Tongue (tissue), 3 donors: ENCODE measurements at places on chromosomes 12 and 14. TPM values are rescaled to one million over a fixed set of nuclear protein-coding genes. Genes with fewer than 3 reads are reported as not detected.

- DNase-seq = peak; percentile 37
Observed at GRCh38 chr14:70822530-70823185, 13.3 kb upstream of the MAP3K9 start.

IAPP gene
- not detected for total RNA-seq

- peak; percentile 39 for DNase-seq
Observed at GRCh38 chr14:69042787-69043444, 63.8 kb upstream of the ACTN1 start.

GRCh38 chr12:50188241-50188781 is 21.1 kb upstream of the CERS5 start:
- no peak for DNase-seq

- no peak for DNase-seq
Observed at GRCh38 chr12:127606476-127607015, 660.4 kb upstream of the TMEM132C start.

RPGRIP1 gene
- 0.41 TPM for total RNA-seq

GRCh38 chr12:64587447-64587846 is 22.8 kb upstream of the RASSF3 start:
- DNase-seq = no peak

GARIN6 gene
- not detected for total RNA-seq

- no peak for DNase-seq
Observed at GRCh38 chr12:129459886-129460285, 443.9 kb downstream of the TMEM132D start.

DNA sequence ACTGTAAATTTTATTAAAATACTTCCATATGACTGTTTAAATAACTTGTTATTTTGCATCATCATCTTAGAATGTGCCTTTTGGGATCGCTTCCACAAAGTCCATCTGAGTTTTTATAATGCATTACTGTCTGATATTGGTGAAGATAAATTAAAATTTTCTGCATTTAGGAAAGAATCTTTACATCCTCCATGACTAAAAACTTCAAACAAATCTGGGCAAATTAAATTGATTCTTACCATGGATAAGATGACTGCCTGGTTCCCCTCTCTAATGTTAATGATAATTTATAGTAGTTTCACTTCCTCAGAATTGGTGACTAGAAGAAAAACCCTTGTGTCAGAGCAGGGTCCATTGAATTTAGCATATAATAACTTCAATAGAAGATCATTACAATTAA is 94.7 kb upstream of the SLC38A4 start:
- DNase-seq = no peak

KLHDC2 gene
- total RNA-seq = 94.7 TPM

KCNA5 gene
- 3.7 TPM for total RNA-seq

- peak; percentile 37 for DNase-seq
Observed at GRCh38 chr12:130764475-130765185, 48.5 kb upstream of the RIMBP2 start.

LRRC10 gene
- not detected for total RNA-seq

GRCh38 chr12:101828463-101829196 is 2.1 kb downstream of the GNPTAB start:
- no peak for DNase-seq

SERPINA10 gene
- total RNA-seq = not detected

ASPG gene
- total RNA-seq = 0.82 TPM

ST8SIA1 gene
- 10.2 TPM for total RNA-seq

DNA sequence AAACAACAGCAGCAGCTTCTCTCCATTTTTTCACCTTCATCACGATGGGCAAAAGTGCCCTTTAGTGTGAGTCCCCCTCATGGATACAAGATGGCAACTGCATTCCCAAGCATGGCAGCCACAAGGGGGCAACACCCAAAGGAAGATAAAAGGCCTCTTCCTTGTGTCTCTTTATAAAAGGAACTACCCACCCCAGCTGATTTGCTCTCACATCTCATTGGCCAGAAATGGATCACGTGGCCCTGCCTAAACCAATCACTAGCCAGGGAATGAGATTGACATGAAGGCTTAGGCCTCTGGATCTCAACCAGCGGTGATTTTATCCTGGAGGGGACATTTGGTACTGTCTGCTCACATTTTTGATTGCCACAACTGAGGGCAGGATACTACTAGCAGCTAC is 21.9 kb upstream of the IFT81 start:
- DNase-seq = peak; percentile 38

DNA sequence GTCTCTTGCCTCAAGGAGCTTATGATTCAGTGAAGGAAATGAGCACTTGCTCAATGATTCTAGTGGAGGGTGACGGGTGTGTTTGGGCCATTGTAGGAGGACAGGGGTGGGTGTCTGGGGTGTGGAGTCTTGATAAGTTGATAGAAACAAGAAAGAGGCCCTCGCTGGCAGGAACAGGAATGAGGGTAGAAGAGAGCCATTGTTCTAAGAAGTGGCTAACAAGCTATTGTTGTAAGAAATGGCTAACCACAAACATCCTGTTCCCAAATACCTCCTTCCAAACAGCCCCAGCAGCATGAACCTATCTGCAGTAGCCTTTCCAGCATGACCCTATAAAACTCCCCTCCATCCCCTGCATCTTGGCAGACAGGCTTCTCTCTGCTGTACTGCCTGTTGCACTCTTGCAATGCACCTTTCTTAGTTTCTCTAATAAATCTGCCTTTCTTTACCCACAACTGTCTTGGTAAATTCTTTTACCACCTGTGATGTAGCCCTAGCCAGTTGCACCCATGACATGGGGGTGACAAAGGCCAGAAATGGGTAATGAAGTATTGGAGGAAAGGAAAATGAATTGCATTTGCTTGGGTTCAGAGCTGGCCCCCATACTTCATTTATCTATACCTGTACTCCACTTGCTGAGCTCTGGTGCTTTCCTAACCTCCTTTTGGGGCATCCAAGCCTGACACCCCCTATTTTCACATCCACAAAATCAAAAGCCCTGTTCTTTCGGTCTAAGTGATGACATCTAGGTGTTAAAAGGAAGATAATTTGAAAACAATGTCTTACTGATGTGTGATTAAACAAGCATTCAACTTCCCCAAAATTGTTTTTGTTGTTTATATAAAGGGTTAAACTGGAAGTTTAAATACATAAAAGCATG is 389.1 kb downstream of the GRIN2B start:
- no peak for DNase-seq
